ENCODE measurements at places on chromosomes 2 and 18. TPM values are rescaled to one million over a fixed set of nuclear protein-coding genes. Genes with fewer than 3 reads are reported as not detected.

The ALPG gene
- total RNA-seq = not detected

The NFE2L2 gene
- total RNA-seq = 83.5 TPM

The CHRNG gene
- total RNA-seq = not detected

The FBLN7 gene
- under 0.01 TPM for total RNA-seq

The INHBB gene
- total RNA-seq = 0.28 TPM

The PRKAG3 gene
- total RNA-seq = not detected

The DSC2 gene
- total RNA-seq = not detected

The INPP5D gene
- under 0.01 TPM for total RNA-seq

The CCDC178 gene
- not detected for total RNA-seq

The MYO1B gene
- total RNA-seq = 116 TPM

The STON1 gene
- 5.7 TPM for total RNA-seq

The SPATA3 gene
- total RNA-seq = not detected

The ARL4C gene
- total RNA-seq = 12.5 TPM

The CLEC4F gene
- not detected for total RNA-seq

The ADRA2B gene
- not detected for total RNA-seq

The ALPI gene
- total RNA-seq = not detected
